ENCODE measurements at places on chromosomes 16 and 17.

- DNase-seq = no peak
Observed at GRCh38 chr16:2953706-2954627, 10.1 kb upstream of the KREMEN2 start.

DNA sequence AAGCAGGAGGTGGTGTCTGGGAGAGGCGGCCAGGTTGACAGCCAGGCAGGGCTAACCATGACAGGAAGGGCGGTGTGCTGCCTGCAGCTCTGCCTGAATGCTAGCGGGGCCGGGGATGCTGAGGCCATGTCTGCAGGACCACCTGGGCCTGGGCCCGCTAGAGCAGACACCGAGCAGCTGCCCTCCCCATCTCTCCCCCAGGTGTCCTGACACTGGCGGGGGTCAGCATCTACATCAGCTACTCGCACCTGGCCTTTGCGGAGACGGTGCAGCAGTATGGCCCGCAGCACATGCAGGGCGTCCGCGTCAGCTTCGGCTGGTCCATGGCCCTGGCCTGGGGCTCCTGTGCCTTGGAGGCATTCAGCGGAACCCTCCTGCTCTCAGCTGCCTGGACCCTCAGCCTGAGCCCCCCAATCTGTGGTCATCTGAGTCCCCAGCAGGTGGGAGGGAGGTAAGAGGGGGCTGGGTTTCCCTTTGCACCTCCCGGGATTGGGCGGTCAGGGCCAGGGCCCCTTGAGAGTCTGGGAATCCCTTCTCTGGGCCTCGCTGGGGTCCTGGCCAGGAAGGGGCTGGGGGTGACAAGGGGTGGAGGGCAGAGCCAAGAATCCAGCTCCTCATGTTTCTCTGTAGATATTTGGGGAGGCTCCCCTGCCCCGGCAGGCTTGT is 7.5 kb downstream of the TMEM235 start:
- DNase-seq = no peak

- no peak for DNase-seq
Observed at GRCh38 chr17:14446825-14447224, 145.9 kb downstream of the HS3ST3B1 start.

DNA sequence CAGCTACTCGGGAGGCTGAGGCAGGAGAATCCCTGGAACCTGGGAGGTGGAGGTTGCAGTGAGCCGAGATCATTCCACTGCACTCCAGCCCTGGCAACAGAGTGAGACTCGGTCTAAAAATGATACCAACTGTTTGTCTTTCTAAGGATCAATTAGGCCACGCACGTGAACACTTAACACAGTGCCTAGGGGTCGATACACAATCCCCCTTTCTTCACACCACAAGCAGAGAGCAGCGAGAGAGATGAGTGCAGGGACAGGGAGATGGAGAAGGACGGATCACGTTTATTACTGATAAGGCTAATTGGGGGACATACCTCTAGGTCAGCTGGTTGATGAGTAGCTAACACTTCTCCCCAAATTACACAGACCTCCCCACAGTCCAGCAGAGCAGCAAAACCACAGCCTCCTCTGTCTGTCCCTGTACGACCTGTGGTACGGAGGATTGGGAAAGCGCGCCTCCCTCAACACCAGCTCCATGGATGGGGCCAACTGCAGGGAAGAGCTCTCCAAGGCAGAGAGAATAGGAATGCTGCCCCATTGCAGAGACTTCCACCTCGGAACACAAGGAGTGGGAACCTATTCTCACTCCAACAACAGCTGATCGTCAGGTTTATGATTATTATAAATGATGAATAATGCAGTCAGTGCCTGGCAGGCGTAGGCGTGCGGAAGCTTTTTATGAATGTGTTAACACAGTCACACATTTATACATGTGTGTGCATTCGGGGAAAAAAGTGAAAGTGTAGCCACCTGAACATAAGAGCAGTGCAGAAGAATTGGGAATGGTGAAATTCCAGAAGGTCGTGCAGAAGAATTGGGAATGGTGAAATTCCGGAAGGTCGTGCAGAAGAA is 155.1 kb downstream of the C16orf95 start:
- DNase-seq = no peak

GRCh38 chr17:36944553-36944952 is 4.2 kb upstream of the AATF start:
- no peak for DNase-seq

DNA sequence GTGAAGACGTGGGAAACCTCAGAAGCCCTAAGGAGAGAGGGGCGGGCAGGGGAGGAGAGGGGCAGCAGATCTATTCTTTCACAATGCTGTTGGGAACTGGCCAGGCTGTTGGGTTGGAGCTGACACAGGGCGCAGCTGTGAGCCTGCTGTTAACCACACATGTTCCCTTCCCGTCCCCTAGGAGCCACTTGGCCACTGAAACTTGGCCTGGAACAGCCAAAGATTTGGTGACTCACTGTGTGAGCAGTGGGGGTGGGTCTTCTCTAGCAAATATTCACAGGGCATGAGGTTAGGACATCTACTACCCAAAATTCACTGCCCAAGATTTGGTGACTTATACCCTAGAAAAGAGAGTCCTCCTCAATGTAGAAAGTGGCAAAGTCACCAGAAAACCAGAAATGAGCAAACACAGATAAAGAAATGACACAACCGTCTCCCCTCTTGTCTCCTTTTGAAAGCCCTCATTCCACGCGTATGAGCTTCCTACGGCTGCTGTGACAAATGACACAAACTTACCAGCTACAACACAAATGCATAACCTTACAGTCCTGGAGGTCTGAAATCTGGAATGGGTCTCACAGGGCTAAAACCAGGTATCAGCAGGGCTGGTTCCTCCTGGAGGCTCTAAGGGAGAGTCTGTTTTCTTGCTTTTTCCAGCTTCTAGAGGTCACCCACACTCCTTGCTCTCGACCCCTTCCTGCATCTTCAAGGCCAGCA is 6.3 kb downstream of the TBC1D16 start:
- DNase-seq = no peak

DNA sequence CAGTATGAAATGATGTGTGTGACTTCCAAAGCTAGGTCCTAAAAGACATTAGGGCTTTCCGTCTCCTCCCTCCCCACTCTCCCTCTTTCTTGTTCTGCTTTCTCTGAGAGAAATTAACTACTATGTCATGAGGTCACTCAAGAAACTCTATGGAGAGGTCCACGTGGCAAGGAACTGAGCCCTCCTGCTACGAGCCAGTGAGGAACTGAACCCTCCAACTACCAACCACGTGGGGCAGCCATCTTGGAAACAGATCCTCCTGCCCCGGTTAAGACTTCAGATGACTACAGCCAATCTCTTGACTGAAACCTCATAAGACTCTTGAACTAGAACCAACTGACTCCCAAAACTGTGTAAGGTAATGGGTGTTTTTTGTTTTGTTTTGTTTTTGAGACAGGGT is 4.2 kb upstream of the ALOX15 start:
- no peak for DNase-seq

GRCh38 chr17:64682261-64683181 is 20.4 kb upstream of the SMURF2 start:
- no peak for DNase-seq

GRCh38 chr17:73872816-73873215 is 228.6 kb upstream of the SDK2 start:
- no peak for DNase-seq

DNA sequence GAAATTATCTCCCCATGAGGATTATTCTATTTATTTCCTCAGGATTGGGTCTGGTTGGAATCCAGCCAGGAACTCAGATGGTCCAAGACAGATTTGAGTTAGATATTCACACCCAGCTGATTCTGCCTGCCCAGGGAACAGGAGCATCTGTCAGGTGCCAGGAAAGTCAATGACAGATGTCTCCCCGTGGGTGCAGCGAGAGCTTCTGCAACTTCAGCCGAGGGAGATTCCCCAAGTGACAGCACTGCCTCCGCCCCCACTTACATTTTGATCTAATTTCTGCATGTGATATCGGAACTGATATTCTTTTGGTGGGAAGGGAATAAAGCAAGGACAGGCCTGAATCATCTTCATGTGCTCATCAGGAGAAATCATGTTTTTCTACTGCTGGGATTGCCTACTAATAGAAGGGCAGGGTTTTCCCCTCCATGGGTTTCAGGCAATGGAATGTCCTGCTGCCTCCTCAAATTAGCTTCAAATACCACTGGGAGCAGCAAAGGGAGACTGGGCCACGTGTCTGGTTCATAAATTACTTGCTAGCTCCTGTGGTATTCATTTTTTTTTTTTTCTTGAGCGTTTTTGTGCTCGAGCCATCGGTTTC is 15.7 kb upstream of the DHX8 start:
- no peak for DNase-seq

DNA sequence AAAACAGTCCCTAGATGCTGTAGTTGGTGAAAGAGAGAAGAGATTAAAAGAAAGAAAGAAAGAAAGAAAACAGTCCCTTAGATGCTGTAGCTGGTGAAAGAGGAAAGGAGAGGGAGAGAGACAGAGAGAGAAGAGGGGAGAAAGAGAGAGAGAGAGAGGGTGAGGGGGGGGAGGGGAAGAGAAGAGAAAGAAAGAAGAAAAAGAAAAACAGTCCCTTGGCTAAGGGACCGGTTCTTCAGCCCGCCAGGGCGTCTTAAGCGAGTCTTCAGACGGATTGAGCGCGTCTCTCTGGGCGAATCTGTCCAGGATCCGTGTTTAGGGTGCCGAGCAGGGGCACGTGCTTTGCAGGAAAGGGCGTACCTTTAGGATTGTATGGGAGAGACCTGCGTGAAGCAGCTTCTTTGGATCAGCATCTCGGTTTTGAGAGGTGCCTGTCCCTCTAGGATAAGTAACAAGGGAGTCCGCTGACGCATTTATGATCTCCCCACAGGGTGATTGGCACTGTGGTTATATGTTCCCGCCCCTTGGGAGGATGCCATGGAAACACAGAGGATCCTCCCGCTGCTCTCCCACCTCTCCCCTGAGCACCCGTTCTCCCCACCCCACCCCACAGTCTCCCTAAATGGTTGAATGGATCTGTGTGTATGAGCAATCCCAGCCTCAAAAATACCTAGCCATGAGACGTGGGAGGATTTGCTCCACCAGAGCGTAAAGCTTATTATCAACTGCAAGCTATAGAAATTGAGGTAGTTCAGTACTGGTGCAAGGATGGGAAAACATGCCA is 16.7 kb downstream of the GNGT2 start:
- DNase-seq = no peak

- DNase-seq = no peak
Observed at GRCh38 chr17:7615265-7615747, 609 bp upstream of the FXR2 start.

GRCh38 chr16:48053418-48053745 is 102.4 kb downstream of the ABCC12 start:
- DNase-seq = no peak

- DNase-seq = no peak
Observed at GRCh38 chr16:54921206-54921824, 9.3 kb upstream of the IRX5 start.

DNA sequence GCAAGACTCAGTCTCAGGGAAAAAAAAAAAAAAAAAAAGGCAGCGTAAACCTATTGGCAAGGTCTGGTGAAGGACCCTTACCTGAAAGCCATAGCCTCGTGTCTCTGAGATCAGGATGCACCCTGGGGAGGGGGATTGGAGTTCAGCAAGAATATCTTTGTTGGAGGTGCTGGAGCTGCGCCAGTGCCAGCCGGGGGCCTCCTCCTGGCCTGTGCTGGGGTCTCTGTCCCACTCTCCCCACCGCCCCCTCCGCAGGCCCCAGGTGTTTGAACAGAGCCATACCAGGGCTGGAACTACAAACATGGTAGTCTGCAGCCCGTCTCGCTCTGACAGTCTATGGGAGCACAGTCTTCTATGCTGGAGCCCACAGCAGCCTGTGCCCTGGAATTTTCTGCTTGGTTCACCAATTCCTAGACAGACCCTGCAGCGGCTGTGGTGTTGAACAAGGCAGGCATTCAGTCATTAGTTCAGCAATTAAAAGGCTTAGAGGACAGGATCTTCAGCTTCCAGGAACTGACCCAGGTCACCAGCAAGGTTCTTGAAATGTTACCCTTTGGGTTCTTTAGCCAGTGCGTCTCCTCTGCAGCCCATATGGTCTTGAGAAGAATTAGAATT is 42.2 kb upstream of the KIFC3 start:
- no peak for DNase-seq

DNA sequence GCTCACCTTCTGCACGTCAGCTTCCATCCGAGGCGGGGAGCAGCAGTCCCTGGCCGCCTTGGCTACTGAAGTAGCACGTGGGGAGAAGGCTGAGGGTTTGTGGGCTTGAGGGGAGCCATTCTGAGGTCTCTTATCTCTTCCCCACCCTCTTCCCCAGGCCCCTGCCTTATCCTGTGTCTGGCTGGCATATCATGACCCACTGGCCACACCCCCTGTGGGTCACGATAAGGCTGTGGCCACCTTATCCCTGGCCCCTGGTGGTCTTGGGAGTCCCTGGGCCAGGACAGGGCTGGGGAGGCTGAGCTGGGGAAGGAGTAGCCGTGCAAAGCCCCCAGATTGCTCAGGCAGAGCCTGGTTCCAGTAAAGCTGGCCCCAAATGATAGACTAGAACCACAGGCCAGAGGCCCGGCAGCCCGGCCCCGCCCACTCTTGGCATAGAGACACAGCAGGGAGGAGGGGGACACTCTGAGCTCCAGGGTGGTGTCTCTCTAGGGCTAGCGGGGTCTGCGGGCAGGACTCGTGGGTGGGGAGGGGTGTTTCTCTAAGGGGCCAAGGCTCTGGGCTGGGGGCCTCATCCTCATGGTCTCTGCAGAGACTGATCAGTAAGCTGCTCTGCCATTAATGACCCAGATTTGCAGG is 7.6 kb downstream of the SPNS2 start:
- DNase-seq = no peak

GRCh38 chr17:39175695-39176093 is 9.7 kb upstream of the ARL5C start:
- no peak for DNase-seq

- no peak for DNase-seq
Observed at GRCh38 chr17:73140566-73140965, 24.2 kb upstream of the SSTR2 start.

GRCh38 chr17:65222214-65222738 is 85.1 kb downstream of the RGS9 start:
- no peak for DNase-seq

DNA sequence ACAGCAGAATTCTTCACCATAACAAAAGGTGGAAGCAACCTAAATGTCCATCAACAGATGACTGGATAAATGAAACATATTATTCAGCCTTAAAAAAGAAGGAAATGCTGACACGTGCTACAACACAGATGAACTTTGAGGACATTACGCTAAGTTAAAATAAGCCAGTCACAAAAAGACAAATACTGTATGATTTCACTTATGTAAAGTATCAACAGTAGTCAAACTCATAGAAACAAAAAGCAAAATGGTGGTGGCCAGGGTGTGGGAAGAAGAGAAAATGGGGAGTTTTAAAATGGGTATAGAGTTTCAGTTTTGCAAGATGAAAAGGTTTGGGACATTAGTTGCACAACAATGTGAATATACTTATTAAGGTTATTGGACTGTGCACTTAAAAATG is 49.8 kb upstream of the MTMR4 start:
- no peak for DNase-seq

- DNase-seq = no peak
Observed at GRCh38 chr16:11585460-11586377, 1.0 kb downstream of the LITAF start.

DNA sequence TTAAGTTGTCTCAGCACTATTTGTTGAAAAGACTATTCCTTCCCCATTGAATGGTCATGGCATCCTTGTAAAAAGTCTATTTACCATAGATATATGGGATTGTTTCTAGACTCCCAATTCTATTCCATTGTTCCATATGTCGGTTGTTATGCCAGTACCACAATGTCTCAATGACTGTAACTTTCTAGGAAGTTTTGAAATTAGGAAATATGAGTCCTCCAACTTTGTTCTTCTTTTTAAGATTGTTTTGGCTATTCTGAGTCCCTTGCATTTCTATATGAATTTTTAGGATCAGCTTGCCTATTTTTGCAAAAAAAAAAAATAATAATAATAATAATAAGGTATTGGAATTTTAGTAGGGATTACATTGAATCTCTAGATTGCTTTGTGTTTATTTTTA is 43.0 kb upstream of the ABCA3 start:
- DNase-seq = no peak
